Activated CD4-positive, alpha-beta T cell treated with anti-CD3 and anti-CD28 coated beads for 36 hours (primary cell): ENCODE measurements at places on chromosomes 11 and 22.
A peak's percentile ranks its signal among the peaks of the same experiment; 100 is the strongest.

DNA sequence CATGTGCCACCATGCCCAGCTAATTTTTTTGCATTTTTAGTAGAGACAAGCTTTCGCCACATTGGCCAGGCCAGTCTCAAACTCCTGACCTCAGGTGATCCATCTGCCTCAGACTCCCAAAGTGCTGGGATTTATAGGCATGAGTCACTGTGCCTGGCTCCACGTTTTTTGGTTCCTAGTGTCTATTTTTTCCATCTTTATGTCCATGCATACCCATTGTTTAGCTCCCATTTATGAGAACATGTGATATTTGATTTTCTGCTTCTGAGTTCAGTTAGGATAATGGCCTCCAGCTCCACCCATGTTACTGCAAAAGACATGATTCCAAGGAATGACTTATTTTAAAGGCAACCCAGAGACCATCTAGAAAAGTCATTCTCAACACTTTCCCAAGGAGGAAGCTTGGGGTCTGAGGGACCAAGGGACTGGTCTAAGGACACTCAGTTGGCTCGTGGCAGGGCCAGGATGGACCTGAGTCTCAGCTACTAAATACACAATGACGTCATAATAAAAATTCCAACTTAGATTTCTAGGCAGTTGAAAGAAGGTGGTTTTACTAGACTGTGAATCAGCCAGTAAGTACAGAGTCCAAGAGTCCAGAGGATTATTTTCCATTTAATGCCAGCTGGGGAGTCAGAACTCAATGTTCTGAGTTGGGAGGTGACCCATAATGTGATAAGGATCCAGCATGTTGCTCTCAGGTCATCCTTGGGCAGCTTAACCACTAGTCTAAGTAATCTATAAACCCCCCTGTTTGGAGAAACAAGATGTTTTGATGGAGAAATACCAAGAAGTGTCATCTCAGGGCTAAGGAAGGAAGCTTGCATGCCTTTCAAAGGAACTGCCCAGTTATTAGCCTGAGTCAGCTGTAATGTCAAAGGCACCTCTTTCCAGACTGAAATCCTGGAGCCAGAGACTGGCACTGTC is 39.4 kb downstream of the ABTB2 start:
- no peak for DNase-seq

GRCh38 chr11:68782711-68783110 is 31.4 kb upstream of the TESMIN start:
- no peak for DNase-seq

DNA sequence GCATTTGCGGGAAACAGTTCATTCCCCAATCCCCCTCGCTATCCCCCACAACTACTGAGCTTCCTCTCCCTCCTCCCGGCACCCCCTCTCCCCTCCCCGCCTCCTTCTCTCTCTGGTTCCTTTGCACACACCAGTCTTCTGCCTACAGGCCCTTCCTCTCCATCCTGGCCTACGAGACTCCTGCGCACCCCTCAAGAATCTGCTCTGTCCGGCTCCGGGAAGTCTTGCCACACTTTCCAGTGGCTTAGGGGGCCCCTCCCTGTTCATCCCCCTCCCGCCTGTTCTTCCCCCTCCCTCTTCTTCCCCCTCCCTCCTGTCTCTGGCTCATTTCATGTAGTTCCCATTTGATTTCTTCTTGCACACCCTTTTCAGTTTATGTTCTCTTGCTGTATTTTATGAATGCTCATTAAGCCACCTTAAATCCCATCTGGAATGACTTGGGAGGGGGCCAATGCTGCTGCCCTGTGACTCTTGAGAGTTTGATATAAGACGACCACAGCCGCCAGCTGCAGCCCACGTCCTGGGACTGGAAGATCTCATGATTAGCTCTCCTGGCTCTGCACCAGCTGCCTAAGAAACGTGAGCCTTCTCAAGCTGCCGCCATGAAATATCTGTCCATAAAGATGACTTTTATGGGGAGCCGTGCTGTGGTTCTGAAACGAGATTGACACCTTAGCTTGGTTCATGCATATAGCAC is 50.9 kb downstream of the RPS6KA4 start:
- no peak for DNase-seq

- DNase-seq: peak; percentile 29
These were observed 28.1 kb upstream of the CHORDC1 start for GRCh38 chr11:90250970-90251369.

DNA sequence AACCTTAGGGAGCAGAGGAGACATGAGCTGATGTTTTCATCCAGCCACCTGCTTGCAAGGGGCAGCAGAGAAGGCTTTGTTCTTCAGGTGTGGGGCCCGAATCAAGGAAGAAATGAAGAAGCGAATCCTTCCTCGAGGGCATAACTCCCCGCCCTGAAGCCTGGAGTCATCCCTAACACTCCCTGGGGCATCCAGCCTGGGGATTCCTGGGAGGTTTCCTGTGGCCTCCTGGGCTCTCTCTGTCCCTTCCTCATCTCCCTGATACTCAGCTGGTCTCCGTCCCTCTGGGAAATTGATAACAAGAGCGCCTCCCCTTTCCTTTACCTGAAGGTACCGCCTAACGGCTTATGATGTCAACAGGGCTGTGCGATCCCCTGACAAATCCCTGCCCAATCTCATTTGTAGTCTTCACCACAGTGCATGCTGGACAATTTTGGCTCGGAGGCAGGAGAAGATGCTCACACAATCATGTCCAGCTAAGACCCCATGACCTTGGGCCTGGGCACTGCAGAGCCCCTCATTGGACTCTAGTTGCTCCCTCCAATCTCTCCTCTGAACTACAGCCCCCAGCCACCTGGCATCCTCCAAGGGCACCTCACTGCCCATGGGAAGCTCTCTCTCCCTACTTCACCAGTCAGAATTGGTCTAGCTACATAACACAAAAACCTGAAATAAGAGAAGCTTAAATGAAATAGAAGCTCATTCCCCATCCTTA is 80.6 kb upstream of the RTL6 start:
- DNase-seq: no peak

DNA sequence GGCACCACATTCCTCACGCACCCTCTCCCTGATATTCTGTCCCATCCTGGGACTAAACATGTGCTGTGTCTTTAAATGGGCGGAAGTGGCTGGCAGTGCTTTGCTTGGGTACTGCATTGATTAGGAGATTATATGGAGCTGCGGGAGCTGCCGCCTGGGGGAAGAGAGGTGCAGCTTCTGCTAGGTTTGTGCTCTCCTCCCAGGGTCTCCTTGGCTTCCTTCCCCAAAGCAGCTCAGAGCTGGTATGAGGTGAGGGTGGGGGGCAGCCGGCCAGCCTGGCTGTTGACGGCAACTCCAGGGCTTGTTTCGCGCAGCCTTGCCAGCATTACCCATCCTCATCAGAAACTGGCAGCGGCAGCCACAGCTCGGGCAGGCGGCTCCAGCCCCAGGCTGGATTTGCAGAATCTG is 95.4 kb downstream of the GRAMD1B start:
- no peak for DNase-seq

GRCh38 chr11:123188508-123189165 is 6.4 kb downstream of the CLMP start:
- DNase-seq: no peak

GRCh38 chr11:69467646-69468045 is 13.8 kb upstream of the LINC01488 start:
- no peak for DNase-seq

GRCh38 chr11:130413405-130414106 is 14.9 kb downstream of the ADAMTS8 start:
- peak; percentile 46 for DNase-seq

- DNase-seq: no peak
These were observed 2.2 kb downstream of the STIM1 start for GRCh38 chr11:3857628-3858027.

GRCh38 chr22:36700711-36701670 is 2.6 kb downstream of the CACNG2 start:
- no peak for DNase-seq

DNA sequence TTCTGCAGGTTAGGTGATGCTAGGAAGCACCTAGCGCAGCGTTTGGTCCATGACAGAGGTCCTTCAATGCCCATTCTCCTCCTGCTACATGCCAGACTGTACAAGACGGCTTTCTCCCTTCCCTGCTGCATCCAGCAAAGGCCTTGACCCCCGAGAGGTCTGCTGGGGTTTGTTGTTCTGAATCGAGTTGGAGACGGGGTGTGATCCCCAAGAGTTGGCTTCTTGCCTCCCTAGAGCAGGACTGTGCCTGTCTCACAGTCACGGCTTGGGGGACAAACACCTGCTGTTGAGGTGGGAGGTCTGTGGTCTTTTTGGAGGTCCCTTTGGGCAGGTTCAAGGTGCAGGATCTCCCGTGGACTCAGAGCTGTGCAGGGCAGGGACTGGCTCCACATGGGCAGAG is 352.3 kb upstream of the B3GAT1 start:
- DNase-seq: no peak

GRCh38 chr11:72605973-72606747 is 68.1 kb downstream of the PDE2A start:
- no peak for DNase-seq

- DNase-seq: no peak
These were observed 195.8 kb downstream of the MAML2 start for GRCh38 chr11:96147186-96147585.

- peak; percentile 8 for DNase-seq
These were observed 35.1 kb downstream of the MPPED1 start for GRCh38 chr22:43446916-43447315.

DNA sequence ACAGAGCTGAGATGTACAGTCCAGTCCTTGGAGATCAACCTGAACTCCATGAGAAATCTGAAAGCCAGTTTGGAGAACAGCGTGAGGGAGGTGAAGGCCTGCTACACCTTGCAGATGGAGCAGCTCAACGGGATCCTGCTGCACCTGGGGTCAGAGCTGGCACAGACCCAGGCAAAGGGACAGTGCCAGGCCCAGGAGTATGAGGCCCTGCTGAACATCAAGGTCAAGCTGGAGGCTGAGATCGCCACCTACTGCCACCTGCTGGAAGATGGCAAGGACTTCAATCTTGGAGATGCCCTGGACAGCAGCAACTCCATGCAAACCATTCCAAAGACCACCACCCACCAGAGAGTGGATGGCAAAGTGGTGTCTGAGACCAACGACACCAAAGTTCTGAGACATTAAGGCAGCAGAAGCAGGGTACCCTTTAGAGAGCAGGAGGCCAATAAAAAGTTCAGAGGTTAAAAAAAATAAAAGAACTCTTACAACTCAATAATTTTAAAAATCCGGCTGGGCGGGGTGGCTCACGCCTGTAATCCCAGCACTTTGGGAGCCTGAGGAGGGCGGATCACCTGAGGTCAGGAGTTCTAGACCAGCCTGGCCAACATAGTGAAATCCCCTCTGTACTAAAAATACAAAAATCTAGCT is 69.9 kb upstream of the RTL6 start:
- peak; percentile 74 for DNase-seq

GRCh38 chr22:33496112-33496511 is 424.2 kb downstream of the LARGE1 start:
- no peak for DNase-seq
